ENCODE measurements at places on chromosomes 7 and 10.

- no peak for DNase-seq
These were observed 287.2 kb downstream of the TNS3 start for GRCh38 chr7:47294556-47295222.

DNA sequence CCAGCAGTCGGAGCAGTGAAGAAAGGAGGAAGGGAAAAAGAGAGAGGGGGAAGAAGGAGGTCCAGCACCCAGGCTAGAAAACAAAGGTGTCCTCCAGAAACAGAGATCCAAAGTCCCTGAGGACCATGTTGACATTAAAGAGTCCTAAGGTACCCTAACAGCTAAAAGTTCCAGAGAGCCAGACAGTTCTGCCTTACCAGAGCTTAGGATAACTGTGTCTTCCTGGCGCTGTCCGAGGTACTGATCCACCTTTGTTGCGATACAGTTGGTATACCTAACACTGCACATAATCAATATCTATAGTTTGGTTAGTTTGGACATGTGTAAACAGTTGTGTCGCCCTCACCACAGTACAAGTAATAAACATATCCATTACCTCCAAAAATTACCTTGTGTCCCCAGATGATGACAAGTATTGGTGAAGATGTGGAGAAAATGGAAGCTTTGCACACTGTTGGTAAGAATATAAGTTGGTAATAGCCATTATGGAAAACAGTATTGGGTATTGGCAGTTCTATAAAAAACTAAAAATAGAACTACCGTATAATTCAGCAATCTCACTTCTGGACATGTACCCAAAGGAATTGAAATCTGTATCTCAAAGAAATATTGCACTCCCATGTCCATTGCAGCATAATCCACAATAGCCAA, 59.8 kb downstream of the GRID1 start:
- DNase-seq: no peak

- no peak for DNase-seq
These were observed 5.1 kb downstream of the DDIT4 start for GRCh38 chr10:72278668-72279393.

DNA sequence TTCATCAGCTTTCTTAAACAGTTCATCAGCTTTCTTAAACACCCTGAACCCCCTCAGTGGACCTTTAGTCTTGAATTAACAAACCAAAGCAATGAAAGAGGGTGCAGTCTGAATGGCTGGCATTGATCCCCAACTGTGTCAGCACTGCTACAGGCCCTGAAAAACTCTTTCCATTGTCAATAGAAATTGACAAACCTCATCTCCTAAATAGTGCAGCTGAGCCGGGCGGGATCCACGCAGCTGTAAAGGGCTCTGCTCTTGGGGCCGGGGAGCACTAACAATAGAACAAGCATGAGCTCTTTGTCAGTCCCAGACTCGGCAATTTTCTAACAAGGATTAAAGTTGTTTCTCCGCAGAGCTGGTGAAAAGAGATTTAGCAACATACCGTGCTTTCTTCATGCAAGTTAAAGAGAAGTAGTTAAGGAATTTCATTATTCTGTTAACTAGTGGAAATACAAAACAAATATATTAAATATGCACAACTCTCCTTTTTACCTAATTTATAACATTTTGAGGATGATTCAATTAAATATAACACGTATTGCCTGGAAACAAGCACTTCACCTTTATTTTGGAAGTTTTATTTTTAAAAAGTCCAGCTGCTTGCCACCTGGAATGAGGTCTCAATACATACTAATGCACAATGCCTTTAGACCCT, 24.7 kb upstream of the FEZF1 start:
- DNase-seq: no peak
